ENCODE measurements at places on chromosomes 1 and 21.

- no peak for DNase-seq
- no peaks in the 10 kb centered on the region for H3K36me3 ChIP-seq
- H3K27ac ChIP-seq, result no peak overlapping the region
- no peaks in the 10 kb centered on the region for H3K27me3 ChIP-seq
- no peak overlapping the region for H3K4me3 ChIP-seq
- H3K4me1 ChIP-seq, result no peaks in the 10 kb centered on the region
Observed at GRCh38 chr1:100734676-100735075, 15.1 kb downstream of the VCAM1 start.

GRCh38 chr1:188670837-188671236 lies 1806.8 kb downstream of the BRINP3 start:
- no peak overlapping the region for H3K27ac ChIP-seq
- DNase-seq, result no peak
- H3K4me3 ChIP-seq, result no peak overlapping the region

GRCh38 chr1:115727706-115728249 lies 40.7 kb downstream of the CASQ2 start:
- H3K27ac ChIP-seq, result no peak overlapping the region
- no peaks in the 10 kb centered on the region for H3K4me1 ChIP-seq

GRCh38 chr1:98761219-98761865 lies 99.8 kb downstream of the SNX7 start:
- DNase-seq, result no peak
- H3K27me3 ChIP-seq, result no peaks in the 10 kb centered on the region
- H3K4me3 ChIP-seq, result no peak overlapping the region

GRCh38 chr1:46804926-46805325 lies 6.1 kb downstream of the CYP4B1 start:
- H3K36me3 ChIP-seq, result no peaks in the 10 kb centered on the region
- H3K27ac ChIP-seq, result no peak overlapping the region
- no peak overlapping the region for H3K4me3 ChIP-seq
- no peaks in the 10 kb centered on the region for H3K27me3 ChIP-seq
- no peak for DNase-seq

GRCh38 chr21:43307677-43308070 lies 119.3 kb downstream of the SIK1 start:
- H3K4me3 ChIP-seq, result no peak overlapping the region
- H3K4me1 ChIP-seq, result 0 out of 2 replicates have a peak, but pooled peaks cover 2% of the 10 kb centered on the region
- no peak overlapping the region for H3K27ac ChIP-seq
- no peaks in the 10 kb centered on the region for H3K36me3 ChIP-seq

- H3K36me3 ChIP-seq, result no peaks in the 10 kb centered on the region
- no peak overlapping the region for H3K4me3 ChIP-seq
- H3K27me3 ChIP-seq, result no peaks in the 10 kb centered on the region
- H3K27ac ChIP-seq, result no peak overlapping the region
Observed at GRCh38 chr1:228348708-228349467, 57.7 kb downstream of the TRIM11 start.

All from Panc1 (cell line).